Memory B cell (primary cell): ENCODE measurements at places on chromosomes 7 and 10.

DNA sequence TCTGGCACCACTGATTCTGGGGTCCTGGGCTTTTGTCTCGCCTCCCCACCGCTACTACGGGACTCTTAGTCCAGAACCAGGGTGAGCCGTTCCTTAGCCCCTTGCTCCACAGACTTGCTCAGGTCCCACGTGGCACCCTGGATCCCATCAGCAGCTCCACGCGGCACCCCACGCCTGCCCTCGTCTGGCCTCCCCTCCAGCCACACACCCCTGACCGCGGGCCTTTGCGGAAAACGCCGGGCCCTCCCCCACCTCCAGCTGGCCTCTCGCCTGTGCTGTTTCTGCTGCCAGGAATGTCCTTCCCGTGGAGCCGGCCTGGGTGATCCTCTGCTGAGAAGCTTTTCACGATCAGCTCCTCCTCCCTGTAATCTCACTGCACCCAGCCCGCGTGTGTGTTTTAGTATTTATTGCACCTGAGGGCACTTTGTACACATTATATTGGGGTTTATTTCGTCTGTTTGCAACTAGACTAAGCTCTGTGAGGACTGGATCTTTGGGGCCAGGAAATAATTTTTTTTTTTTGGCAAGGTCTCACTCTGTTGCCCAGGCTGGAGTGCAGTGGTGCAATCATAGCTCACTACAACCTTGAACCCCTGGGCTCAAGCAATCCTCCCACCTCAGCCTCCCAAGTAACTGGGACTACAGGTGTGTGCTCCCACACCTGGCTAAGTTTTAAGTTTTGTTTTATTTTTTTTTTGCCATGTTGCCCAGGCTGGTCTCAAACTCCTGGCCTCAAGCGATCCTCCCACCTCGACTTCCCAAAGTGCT lies 10.5 kb upstream of the TTYH3 start:
- DNase-seq, result no peak

DNA sequence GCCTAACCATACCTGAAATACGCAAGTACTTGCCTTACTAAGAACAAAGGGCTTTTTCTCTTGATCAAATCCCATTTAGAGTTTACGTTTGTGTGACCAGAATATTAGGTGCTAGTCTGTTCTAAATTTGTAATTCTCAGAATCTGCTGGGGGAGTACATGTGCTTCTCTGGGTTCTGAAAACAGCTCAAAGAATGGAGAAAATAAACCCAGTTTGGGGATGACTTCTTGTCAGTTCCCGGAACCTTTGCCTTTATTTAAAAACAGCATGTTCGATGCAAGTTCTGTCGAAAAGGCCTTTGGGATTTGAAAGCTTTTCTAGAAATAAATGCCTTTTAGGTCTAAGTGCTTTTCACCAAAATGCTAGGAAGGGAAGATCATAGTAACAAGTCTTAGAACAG lies 147.0 kb downstream of the ARID5B start:
- DNase-seq, result no peak

DNA sequence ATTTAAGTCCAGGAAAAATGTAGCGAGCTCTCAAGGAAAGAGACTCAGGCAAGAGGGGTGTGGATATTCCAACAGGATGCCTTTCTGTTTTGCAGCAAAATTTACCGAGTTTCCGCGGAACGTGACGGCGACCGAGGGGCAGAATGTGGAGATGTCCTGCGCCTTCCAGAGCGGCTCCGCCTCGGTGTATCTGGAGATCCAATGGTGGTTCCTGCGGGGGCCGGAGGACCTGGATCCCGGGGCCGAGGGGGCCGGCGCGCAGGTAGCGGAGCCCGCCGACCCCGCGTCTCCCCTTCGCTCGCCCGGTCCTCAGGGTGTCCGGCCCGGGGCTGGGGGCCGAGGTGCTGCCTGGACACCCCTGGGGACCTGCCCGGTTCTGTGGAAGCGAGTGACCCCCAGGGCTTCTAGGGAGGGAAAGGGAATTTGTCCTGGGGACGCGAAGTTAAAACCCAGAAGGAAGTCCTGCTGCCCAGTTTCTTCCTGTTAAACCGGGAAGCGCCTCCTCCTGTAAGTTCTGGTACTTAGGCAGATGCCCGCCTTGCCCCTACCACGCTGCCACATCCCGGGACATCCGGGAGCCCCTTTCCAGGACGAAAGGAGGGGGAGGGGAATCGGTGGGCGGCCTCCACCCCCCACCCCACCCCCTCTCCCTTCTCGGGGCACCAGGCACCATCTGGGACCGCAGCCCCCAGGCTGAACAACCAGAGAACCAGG lies 2.5 kb downstream of the VSTM2A start:
- DNase-seq, result no peak

DNA sequence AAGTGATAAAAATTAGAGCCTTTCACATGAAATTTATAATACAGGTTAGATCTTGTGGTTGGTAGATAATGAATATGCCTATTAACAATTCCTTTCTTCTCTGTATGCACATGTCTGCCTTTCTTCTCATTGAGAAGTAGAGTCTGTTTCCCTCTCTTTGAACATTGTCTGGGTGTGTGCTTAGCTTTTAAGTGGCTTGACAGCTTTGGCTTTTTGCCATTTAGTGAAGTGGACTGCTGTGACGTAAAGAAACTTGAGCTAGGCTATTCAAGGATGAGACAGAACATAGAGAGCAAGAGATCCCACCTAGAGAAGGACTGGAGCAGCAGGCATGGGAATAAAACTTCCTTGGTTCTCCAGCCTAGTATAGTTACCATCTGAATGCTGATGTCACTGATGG lies 996.7 kb upstream of the CELF2 start:
- no peak for DNase-seq

DNA sequence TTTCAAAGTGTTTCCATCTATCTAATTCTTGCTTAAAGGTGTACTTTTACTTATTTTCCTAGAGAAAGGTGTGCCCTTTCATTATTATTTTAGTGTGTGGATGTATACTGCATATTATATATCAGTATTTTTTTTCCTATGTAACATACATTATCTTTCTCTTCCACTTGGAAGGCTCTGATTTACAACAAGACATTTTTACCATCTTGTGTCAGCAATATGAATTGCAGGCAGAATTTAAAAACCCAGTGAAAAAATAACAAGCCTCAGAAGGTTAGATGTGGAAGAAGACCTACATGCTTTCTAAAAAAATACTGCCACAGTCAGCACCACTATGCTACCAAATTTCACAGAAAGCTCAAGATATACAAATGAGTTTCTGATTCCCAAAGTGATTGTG lies 327.7 kb upstream of the STEAP1 start:
- DNase-seq, result no peak

DNA sequence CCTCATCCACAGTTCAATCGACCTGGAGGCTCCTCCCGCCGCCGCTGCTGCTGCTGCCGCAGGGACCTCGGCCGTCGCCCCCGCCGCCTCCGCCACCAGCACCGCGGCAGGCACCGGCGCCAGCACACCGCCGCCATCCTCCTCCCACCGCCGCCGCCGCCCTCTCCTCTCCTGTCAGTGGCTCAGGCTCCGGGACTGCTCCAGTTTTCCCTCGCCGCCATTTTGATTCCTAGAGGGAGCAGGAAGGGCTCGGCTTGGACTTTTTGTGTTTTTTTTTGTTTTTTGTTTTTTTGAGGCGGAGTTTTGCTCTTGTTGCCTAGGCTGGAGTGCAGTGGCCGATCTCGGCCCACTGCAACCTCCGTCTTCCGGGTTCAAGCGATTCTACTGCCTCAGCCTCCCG lies 3.0 kb upstream of the MCM10 start:
- no peak for DNase-seq

DNA sequence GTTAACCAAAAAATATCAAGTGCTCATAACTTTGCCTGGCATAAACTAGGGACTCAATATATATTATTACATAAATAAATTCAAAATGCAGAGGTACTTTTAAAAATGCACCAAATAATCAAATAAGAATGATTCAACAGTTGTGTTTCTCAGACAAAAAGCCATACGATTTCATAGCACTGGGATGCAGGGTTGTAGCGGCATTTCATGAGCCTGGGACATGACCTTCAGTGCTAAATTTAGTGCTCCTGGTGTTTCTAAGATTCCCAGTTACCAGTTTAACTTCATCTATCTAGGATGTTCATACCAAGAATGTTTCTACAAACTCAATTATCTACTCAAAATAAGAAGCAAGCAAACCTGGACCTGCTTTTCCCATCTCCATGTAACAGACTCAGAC lies 4.0 kb downstream of the JAZF1 start:
- DNase-seq, result no peak

- DNase-seq, result no peak
These were observed 30.6 kb downstream of the SUFU start for GRCh38 chr10:102534333-102534732.

- no peak for DNase-seq
These were observed 170.8 kb downstream of the CHN2 start for GRCh38 chr7:29365423-29365822.

DNA sequence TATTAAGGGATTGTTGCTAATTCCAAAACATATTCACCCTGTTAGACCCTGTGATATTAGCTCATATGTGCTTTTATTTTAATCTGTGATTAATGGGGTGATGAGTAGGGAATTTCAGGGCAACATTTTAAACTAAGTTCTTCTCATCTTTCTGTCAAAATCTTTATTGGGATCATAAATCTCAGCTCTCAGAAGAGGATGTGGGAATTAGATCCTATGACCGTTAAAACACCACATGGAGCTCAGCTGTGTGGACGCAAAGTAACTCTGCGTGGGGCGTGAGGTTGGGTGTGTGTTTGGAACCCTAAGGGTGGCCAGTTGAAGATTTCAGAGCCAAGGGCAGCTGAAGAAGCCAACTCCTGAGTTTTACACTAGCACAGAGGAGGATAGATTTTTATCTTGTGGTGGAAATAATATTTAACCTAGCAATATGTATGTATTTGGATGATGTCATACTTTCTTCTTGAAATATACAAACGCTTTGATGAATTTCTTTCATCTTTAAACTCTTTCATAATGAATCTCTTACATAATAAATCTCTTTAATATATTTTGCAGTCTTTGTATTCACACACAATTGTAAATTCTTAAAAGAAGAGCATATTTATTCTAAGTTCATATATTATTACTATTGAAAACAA lies 64.4 kb downstream of the EPDR1 start:
- DNase-seq, result no peak

GRCh38 chr7:75732764-75733630 lies 5.7 kb downstream of the HIP1 start:
- no peak for DNase-seq

DNA sequence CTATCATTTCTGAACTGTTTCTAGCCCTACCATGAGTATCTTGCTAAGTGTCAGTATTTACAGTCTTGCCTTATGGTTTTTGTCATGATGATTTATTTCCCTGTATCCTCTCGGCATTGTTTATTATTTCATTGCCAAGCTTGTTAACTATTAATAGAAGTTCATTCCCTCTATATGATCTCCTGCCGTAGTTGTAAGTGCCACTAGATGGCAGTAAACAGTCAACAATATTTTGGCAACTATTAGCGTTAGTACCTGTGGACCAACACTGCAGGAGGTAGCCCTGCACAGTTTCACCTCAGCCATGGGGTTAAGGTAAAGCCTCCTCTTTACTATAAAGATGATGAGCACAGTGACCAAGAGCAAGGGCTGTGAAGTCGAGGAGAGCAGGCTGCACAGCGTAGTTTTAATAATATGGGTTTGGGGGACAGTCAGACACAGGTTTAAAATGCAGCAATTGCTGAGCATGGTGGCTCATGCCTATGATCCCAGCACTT lies 26.1 kb upstream of the CCNJ start:
- peak; percentile 44 for DNase-seq

DNA sequence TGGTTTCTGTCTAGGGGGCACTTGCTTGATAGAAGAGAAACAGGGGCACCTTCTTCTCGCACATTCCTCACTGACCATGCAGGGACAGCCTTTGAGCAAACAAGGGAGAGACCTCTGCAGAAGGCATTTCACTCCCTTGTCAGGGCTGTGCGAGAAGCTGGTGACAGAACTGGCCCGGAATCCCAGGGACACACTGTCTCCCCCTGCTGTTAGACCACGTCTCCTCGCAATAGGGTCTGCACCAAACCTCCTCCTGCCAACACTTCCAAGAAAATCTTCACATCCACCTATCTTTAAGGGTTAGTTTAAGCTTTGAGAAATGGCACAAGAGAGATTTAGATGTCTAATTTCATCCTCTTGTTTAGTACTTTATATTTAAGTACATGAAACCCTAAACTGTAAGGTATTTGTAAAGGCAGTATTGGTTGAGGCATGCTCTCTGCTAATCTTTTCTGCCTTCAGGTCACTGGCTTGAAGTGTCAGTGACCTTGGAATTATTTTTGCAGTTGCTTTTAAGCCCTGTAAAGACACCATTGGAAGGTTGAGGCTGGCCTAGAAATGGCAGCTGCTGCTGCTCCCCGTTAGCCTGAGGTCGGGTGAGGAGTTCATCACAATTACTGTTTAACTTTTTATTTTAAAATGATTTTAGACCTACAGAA lies 37.0 kb downstream of the RBM20 start:
- no peak for DNase-seq

DNA sequence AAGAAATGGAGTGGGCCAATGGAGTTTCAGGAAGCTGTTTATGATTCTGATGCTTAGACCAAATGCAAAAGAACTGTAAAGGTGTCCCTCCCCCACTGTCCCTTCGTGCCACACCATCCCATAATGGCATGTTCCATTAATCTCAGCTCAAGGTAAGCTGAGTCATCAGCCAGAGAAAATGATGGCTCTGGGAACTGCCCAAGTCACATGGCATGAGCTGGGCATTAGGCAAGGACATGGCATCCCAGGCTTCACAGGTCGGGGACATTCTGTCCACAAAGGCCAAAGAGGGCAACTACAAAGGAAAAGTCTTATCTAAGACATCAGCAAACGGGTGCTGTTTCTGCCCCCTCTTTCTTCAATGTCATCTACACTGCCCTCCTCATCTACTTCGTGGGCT lies 44.9 kb downstream of the DLG5 start:
- no peak for DNase-seq

DNA sequence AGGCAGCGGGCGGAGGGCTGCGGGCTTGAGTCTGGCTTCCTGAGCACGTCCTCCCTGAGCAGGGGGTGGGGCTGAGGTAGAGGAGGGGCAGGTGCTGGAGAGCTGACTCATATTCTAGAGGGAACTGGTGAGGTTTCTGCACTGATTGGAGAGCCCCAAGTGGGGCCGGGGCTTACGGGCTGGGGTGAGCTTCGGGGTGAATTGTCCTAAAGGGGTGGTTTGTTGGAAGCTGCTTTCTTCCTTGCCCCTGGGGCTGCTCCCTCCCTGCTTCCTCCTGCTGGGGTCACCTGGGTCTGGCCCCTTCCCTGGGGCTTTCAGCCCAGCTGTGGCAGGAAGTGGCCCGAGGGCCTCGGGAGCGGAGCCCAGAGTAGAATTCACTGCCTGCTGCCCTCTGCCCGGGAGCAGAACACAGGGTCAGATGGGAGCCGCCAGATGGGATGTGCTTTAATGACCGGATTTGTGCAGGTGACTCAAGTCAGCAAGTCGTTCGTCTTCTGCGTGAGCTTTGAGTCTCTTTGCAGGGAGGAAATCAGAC lies 48.6 kb downstream of the FAM20C start:
- DNase-seq, result no peak

GRCh38 chr7:34747867-34748727 lies 90.1 kb downstream of the NPSR1 start:
- no peak for DNase-seq
